Calu3 (cell line): ENCODE measurements at places on chromosomes 12 and 14. TPM values are rescaled to one million over a fixed set of nuclear protein-coding genes. Genes with fewer than 3 reads are reported as not detected.

- peak overlapping the region; percentile 63 for H3K27ac ChIP-seq
- peaks cover 23% of the 10 kb centered on the region for H3K4me1 ChIP-seq
- peak; percentile 9 for DNase-seq
- no peaks in the 10 kb centered on the region for H3K27me3 ChIP-seq
Observed at GRCh38 chr12:96347130-96347699, 53.0 kb downstream of the CDK17 start.

- no peak overlapping the region for H3K27ac ChIP-seq
- H3K4me3 ChIP-seq: no peak overlapping the region
- peaks cover 13% of the 10 kb centered on the region for H3K4me1 ChIP-seq
Observed at GRCh38 chr14:65348137-65348536, 64.4 kb upstream of the FUT8 start.

HCAR1 gene
- total RNA-seq: 5.0 and 5.9 TPM in 2 replicates

DNA sequence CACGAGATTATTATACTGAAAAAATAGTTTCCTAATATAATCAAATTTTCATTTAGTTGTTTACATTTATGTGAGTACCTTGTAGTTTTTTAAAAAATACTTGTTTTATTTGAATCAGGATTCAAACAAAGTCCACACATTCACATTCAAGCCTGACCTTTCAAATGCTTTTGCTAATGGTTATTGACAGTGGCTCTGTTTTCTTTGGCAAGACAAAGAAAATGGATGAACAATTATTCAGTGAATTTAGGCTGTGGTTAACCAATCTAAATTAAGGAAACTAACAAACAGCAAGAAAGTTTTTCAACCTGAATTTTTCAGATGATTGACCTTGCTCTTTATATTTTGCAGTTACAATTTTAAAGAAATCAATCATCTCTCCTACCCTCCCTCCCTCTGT lies 9.7 kb downstream of the SLC4A8 start:
- H3K4me1 ChIP-seq: no peaks in the 10 kb centered on the region
- H3K4me3 ChIP-seq: no peak overlapping the region
- DNase-seq: no peak
- peaks cover 43% of the 10 kb centered on the region for H3K27me3 ChIP-seq
- H3K36me3 ChIP-seq: no peaks in the 10 kb centered on the region

NR1H4 gene
- total RNA-seq: 5.2 and 9.6 TPM in 2 replicates

- peaks cover 19% of the 10 kb centered on the region for H3K4me1 ChIP-seq
- H3K27ac ChIP-seq: no peak overlapping the region
- H3K36me3 ChIP-seq: no peaks in the 10 kb centered on the region
- no peak for DNase-seq
- H3K27me3 ChIP-seq: no peaks in the 10 kb centered on the region
- H3K4me3 ChIP-seq: no peak overlapping the region
Observed at GRCh38 chr14:74941676-74942097, 13.7 kb downstream of the PGF start.

TAS2R19 gene
- total RNA-seq: 3.2 and 4.5 TPM in 2 replicates

DNA sequence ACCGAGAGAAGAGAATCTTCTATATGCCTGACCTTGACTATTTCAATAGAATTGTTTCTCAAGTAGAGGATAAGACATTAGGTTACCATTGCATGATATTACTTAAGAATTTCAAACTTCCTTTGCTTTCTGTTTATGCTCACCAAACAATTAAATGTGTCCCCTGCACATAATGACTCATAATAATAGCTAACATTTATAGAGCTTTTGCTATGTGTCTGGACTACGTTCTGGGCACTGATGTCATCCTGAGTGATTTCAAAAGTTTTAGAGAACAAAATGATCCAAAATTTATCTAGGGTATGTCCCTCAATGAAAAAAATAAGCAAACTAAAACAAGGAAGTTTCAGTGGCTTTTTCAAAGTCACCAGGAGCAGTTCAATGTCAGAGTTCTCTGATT lies 38.8 kb downstream of the SLC15A5 start:
- H3K27me3 ChIP-seq: no peaks in the 10 kb centered on the region
- H3K27ac ChIP-seq: no peak overlapping the region
- no peak overlapping the region for H3K4me3 ChIP-seq
- no peaks in the 10 kb centered on the region for H3K4me1 ChIP-seq

GRCh38 chr12:5622280-5622679 lies 190.4 kb downstream of the NTF3 start:
- no peaks in the 10 kb centered on the region for H3K27me3 ChIP-seq
- no peaks in the 10 kb centered on the region for H3K36me3 ChIP-seq
- no peak overlapping the region for H3K4me3 ChIP-seq
- no peak for DNase-seq

GRCh38 chr12:41521872-41522379 lies 333.8 kb downstream of the PDZRN4 start:
- no peaks in the 10 kb centered on the region for H3K4me1 ChIP-seq
- H3K27ac ChIP-seq: no peak overlapping the region
- peak overlapping the region; percentile 9 for H3K4me3 ChIP-seq

FAM186B gene
- total RNA-seq: 0.29 and 0.47 TPM in 2 replicates

DNA sequence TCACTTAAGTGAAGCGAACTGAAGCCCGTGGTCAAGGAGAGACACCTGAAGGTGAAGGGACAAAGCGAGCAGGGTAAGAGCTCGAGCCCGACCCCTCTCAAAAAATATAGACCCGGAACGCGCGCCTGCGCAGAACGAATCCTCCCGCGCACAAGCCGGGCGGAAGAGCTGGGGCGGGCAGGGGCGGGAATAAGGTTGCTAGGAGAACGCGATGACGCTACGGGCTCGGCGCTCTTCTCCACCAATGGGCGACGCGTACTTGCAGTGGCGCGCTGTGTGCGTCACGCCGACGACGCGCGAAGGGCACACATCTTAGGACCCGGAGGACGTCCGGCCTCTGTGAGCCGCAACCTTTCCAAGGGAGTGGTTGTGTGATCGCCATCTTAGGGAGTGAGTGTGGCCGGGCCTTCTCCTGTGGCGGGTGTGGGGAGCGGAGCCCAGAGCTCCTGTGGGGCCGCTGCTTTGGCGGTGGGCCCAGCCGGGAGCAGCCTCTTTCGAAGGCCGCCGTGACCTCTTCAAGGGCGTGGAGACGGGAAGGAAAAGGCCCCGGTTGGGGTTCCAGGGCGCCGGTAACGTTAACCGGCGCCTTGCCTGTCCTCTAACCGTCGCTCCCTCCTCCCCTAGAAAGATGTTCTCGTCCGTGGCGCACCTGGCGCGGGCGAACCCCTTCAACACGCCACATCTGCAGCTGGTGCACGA lies at the start of gene SLC25A3:
SLC25A3 (plus strand) TSS at position 336 of the 699 bp plus-strand sequence; CDS start at position 629, 293 bp downstream.
- H3K36me3 ChIP-seq: peaks cover 61% of the 10 kb centered on the region
- H3K27ac ChIP-seq: peak within 1 kb of the TSS; percentile 99
- H3K4me1 ChIP-seq: peaks cover 18% of the 10 kb centered on the region

DNA sequence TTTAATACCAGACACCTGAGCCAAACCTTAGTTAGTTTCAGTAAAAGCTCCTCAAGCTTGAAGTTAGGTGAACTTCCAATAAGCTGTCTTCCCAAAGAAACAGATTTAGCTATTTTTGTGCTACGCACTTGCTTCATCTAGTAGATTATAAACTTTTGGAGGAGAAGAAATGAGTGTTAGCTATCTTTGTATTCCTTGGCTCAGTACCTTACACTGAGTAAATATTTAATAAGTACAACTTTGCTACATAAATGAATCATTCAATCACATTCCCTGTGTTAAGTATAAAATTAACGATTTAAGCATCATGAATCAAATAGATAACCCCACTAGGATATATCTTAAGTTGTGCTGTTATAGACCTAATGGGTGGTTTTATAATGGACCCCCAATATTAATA lies 307.0 kb downstream of the PCNX1 start:
- no peaks in the 10 kb centered on the region for H3K36me3 ChIP-seq
- H3K4me3 ChIP-seq: no peak overlapping the region
- no peak for DNase-seq
- H3K27me3 ChIP-seq: no peaks in the 10 kb centered on the region
- peaks cover 31% of the 10 kb centered on the region for H3K4me1 ChIP-seq
- no peak overlapping the region for H3K27ac ChIP-seq

DNA sequence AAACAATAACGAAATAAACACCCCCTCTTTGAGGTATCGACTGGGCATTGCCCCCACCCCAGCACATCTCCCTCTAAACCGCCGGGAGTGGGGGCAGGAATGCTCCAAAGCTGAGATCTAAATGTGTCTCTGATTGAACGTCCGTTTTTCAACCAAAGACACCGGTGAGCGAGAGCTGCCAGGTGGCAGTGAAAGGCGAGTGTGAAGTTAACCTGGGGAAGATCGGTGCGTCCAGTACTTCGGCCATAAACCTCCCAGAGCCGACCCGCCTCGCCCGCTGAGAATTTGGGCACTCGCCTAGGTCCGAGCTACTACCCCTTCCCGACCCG lies 625 bp downstream of the ANGEL1 start:
- H3K27ac ChIP-seq: peak overlapping the region; percentile 88
- H3K4me3 ChIP-seq: peak overlapping the region; percentile 93
- DNase-seq: no peak
- peaks cover 11% of the 10 kb centered on the region for H3K4me1 ChIP-seq
- peaks cover 27% of the 10 kb centered on the region for H3K36me3 ChIP-seq

- no peak for DNase-seq
- H3K36me3 ChIP-seq: no peaks in the 10 kb centered on the region
- peaks cover 52% of the 10 kb centered on the region for H3K27me3 ChIP-seq
- no peaks in the 10 kb centered on the region for H3K4me1 ChIP-seq
- no peak overlapping the region for H3K27ac ChIP-seq
Observed at GRCh38 chr12:98883231-98883630, 238.1 kb downstream of the APAF1 start.
